CD4-positive, alpha-beta T cell treated with Interleukin-4 for 4 hours (primary cell): ENCODE measurements at places on chromosomes 1 and 21.

DNA sequence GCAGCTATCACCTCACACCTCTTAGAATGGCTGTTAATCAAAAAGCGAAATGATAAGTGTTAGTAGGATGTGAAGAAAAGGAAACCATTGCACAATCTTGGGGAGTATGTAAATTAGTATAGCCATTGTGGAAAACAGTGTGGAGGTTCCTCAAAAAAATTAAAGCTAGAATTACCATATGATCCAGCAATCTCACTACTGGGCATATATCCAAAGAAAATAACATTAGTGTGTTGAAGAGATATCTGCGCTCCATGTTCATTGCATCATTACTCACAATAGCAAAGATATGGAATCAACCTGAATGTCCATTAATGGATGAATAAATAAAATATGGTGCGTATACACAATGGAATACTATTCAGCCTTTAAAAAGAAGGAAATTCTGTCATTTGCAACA lies 68.9 kb downstream of the SNRPE start:
- no peak for DNase-seq

DNA sequence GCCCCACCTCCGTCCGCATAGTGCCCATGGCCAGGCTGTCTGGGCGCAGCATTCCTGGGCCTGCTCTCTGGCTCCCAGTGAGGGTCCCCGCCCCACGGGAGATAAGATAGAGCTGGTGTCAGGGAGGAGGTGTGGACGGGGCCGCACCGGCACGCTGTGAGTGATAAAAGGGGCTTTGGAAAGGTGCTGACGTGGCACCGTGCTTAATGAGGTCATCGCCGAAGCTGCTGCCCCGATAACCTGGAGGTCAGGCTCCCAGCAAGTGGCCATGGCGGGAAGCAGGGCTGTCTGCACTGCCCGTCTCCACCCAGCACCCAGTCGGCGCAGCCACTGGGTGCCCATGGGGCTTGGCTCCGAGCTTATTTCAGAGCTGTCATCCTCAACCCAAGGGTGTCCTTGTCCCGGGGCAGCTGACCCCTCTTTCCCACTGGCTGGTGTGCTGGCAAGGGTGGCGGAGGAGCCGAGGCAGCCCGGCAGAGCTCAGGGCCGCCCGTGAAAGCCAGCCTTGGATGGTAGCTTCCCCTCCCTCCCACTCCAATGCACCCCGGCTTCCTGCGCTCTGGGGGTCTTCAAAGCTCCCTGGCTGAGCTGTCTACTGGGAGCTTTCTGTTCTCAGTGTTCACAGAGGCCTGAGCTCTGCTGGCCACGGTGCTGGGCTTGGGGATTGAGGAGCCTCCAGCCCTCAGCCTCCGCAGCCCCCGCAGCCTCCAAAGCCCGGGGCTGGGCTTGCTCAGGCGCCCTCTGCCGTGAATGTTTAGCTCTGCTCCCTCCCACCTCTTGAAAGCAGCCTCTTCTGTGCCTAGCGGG lies 105.1 kb upstream of the ARHGEF16 start:
- no peak for DNase-seq

DNA sequence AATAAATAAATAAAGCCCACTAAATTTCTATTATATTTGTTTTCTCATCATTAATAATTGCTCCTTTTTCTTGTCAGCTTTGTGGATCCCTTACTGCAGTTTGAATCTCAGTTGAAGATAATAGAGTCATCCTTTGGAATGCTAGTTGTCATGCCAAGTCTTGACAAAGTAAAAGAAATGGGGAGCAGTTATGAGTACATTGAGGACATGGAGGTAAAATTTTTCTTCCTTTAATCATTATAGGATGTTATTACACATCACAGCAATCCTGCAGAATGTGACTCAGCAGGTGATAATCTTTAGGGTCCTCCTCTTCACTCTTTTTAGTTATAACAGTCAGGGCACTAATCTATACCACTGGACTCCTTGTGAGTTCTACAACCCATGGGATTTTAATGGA lies 24.1 kb downstream of the MROH9 start:
- no peak for DNase-seq

DNA sequence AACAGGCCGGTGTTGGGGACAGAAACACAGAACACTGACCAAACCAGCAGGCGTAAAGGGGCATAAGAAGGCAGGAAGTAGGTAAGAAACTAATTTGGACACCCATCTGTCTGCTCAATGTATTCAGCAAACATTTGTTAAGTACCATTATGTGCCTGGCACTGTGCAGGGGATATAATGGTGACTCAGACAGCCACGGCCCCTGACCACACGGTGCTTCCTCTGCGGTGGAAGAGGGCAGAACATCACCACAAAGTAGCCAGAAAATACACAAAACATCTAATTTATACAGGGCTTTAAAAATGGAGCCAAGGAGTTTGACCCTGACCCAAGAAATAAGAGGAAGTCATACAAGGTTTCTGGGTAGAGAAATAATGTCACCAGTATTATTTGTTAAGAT lies 12.9 kb downstream of the DNAJC11 start:
- no peak for DNase-seq

DNA sequence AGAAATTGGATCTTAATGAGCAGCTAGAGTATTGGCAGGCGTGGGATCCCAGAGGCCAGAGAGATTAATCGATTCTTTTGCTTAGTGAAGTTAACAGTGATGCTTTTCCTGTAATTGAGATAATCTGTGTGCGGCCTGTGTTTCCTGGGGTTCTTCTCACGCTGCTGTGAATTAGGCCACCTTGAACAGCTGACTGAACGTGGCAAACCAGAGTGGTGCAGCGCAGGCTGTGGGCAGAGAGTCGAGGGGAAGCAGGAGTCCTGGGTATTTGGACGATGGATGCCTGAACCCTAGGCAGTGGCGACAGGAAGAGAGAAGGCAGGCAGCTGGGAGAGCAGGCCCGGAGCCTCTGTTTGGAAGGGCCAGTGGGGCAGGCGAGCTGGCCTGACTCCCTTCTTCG lies 51.7 kb downstream of the RYR2 start:
- no peak for DNase-seq

DNA sequence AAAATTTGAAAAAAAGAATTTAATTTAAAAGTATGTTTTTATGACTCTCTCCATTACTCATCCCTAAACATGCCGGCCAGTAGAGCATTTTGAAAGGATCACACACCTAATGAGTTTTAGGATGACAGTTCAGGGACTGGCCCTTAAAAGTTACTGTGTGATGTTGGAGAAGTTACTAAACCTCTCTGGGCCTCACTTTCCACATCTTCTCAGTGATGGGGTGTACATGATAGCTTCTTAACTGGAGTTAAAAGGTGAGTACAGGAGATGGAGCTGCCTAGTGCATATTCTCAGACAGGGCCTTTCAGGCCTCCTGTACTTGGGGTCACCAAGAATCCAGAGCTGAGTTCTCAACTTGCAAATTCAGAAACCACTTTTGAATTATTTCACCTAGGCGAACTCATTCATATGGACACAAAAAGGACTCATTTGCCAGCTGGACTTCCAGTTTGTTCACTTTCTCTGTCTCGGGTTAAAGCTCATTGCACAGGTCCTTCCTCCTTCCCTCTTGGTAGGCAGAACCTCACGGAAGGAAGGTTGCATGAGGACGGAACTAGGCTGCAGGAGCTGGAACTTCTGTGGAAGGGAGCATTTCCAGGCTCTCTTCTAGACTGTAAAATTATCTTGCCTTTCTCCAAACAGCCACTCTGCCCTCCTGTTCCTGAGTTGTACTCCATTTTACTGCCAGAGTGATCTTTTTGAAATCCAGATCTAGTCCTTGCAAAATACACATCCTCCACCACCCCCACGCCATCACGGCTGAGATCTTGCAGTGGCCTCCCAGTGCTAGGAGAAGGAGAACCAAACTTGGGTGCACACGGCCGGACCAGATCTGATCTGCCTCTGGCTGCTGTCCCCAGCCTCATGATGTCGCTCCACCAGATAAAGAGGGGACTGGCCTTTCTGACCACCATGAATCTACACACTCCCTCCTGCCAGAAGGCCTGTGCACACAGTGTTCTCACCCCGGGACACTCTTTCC lies 4.3 kb upstream of the SLC30A1 start:
- DNase-seq, result no peak

DNA sequence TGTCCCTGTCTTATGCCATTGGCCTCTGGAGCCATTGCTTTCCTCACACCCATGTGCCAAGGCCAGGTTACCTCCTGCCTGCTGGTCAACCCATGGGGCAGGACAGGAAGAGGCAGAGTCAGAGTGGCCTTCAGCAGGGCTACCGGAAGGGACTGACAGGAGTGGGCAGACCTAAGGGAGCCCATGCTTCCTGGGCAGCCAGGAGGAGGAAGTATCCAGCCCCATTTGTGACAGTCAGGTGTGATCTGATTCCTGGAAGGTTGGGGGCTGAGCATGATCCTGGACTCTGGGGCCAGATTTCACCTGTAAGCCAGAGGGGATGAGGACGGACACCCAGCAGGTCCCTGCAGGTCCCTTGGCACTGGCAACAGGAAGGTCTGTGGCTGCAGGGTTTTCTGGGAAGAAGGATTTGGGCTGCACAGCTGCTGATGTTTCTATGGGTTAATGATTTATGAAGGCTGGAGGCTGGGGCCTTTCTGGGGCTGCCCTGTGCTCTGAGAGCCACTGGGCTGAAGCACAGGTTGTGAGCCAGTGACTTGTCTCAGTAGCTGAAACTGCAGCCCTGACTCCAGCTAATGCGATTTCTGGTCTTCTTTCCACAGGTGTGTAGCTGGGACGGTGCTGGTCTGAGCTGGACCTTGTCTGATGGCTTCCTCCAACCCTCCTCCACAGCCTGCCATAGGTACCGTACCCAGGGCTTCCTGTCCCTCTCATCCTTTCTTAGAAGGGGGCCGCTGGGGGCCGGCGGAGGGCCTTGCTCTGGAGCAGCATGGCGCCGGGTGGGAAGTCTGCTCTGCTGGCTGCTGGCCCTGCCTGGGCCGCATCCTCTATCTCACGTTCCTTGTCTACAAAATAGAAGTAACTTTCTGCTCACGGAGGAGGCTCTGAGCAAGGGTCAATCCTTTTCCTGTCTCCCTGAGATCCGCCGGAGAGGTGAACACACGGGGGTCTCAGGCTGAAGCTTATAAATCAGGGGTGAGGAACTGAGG lies 40.7 kb downstream of the ARHGEF10L start:
- no peak for DNase-seq

- no peak for DNase-seq
These were observed 670 bp downstream of the COX20 start for GRCh38 chr1:244836135-244836521.
